ENCODE measurements at places on chromosomes 7 and 10.
A peak's percentile ranks its signal among the peaks of the same experiment; 100 is the strongest.

DNA sequence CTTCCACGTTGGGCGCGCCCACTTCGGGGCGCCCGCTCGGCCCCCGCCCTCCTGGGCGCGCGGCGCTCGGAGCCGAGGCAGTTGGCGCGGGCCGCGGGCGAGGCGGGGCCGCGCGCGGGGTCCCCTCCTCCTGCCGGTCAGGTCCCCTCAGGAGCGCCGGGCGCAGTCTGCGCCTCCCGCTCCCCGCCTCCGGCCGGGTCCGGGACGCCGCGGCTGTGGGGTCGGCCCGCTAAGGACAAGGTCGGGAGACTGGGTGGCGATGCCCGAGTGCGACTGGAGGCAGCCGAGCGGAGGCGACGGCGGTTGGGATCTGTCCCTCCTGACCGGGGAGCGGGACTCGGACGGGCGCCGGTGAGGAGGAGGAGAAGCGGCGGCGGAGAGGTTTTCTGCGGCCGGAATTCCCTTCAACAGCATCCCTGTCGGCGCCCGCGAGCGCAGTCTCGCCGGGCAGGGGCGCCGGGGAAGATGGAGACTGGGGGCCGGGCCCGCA is at the start of gene ATRNL1:
Gene ATRNL1 (plus strand): TSS at position 80 of the 490 bp plus-strand sequence. CDS start 386 bp downstream, at position 466.
- peak; percentile 91 for DNase-seq

DNA sequence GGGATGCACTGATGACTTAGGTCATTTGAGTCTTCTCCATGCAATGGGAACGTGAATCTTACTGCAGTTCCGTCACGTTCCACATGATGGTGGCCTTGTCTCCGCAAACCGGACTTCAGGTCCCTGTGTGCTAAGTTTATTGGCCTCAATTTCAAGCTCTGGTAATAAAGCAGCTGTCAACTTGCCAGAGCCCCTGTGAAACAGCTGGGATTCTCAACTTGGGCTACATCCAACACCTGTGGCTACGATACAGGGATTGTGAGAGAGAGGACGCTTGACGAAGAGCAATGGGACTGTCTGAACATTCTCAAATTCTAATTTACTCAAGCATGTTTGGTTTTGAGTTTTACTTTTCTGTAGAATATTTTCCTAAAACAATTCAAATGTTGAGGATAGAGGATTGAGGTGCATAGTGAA is 174.2 kb downstream of the PTN start:
- DNase-seq, result peak; percentile 34

GRCh38 chr10:62626817-62627216 is 177.7 kb upstream of the ADO start:
- no peak for DNase-seq

GRCh38 chr10:122239578-122240257 is 31.4 kb upstream of the BTBD16 start:
- DNase-seq, result no peak

- no peak for DNase-seq
These were observed 60.8 kb downstream of the PTTG1IP2 start for GRCh38 chr7:90530263-90530662.

DNA sequence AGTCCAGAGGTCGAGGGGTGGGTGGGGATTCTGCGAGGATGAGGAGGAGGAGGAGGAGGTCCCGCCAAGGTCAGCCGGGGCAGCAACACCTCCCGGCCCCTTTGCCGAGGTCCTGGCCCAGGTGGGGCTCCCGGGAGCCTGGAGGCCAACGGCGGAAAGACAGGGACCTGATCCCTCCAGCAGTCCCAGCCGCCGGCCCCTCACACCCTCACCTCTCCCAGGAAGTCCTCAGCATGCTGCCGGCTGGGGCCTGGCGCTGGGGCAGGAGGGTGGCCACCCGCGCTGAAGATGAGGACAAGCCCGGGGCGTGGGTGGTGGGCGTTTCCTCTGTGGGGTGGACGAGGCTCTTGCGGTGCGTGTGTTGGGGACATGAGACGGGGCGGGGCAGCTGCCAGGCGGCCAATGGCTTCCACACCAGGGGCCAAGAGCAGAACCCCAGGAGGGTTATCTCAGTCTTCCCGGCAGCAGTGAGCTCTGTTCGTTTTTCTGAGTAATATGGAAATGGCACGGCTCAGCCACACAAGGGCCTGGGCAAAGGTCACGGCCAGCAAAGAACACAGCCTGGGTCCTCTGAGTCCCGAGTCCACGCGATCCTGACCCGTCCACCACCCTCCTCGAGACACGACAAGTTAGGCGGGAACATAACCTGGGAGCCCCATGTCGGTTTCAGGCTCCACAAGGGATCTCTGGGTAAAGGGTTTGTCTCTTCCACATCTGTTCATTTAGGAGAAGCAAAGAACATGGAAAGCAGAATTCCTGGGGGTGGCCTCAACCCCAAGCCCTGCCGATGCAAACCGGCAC is 82.9 kb upstream of the PDGFA start:
- DNase-seq, result peak; percentile 49

GRCh38 chr7:2231992-2232765 is 566 bp downstream of the MAD1L1 start:
- DNase-seq, result peak; percentile 84

DNA sequence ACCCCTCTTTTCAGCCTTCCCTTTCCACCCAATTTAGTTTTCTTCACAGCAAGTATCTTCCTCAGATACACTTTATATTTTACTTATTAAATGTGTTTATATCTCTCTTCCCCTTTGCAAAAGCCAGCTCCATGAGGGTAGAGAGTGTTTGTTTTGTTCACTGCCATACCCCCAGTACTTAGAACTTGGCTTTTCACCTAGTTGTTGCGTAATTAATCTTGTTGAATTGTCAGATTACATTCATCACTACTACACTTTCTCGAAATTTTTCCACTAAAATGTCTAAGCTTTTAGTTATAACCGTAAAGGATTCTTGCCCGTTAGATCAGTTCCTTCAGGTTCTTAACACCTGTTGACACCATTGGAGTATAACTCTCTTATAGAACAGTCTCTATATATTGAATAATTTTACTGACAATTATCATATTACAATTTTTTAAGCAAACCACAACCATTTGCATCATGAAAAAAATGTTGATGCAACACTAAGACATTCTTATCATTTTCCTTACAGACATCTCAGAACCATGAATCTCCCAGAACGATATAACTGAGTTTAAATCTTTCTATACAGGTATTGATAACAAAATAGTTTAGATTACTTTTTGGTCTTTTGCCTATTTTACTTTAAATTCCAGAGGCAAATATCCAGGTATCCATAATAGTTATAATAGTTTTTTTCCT is 29.9 kb downstream of the VWDE start:
- no peak for DNase-seq

- no peak for DNase-seq
These were observed 207.4 kb downstream of the TMEM178B start for GRCh38 chr7:141281311-141281710.

DNA sequence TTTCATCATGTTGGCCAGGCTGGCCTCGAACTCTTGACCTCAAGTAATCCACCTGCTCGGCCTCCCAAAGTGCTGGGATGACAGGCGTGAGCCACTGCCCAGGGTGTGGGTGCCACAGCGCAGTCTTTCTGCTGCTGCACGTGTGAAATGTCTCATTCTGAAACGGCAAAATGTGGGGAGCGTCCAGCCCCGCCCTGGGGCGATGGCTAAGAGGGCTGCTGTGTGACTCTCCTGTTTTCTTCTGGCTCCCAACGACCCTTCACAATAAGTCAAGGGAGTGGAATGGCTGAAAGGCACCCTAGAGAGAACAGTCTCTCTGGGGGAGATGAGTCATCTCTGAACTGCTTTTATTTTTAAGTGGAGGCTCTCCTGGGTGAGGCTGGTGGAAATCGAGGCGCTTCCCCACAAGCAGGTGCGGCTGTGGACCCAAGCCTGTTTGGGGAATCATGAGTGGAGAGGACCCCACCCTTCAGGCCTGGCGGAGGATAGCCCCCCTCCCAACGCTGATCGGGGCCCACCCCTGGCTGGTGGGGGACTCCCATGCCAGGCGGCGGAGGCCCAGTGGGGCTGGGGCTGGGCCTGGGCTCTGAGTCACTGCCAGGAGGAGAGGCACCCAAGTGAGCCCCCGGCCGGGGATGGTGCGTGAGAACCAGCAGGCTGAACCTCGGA is 18.0 kb downstream of the ADAP1 start:
- DNase-seq, result no peak

DNA sequence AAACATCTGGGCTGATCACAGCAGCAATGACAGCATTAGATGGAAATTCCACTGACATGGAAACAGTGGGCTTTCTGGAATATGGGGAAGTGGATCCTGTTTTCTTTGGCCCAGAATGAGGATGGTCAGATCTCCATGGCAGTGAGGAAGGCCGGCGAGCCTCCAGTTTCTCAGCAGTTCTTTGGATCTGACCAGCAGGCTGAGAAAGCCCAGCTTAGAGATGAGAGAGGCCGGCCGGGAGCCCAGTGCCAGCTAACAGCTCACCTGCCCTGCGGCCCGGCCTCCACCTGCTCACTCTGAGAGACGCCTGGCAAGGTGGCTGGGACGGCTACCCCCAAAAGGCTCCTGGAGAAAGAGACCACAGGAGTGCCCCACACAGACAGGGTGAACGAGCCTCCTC is 24.2 kb downstream of the GPER1 start:
- DNase-seq, result no peak

DNA sequence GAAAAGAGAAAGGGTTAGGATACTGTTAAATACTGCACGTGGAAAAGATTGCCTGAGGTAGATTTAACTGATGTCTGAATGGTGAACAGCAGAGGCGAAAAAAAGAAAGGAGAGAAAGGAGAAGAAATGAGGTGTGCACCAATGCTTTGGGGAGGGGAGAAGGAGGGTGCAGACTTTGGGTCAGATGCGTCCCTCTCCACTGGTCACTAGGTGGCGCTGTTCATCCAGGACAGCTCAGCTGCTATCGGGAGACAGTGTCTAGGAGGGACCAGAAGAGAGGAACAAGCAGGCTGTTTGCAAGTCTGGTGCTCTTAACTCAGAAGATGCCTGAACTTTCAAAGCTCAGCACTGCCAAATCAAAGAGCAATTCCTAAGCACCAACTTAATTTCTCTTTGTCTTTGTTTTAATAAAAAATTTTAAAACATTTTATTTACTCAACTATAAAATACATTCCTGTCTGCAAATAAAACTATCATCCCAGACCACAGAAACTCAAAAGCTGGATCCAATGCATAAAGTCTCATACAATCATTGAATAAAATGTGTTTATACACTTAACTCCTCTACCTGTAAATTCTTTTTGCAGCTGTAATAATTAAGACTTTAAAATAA is 83.9 kb upstream of the PDLIM1 start:
- DNase-seq, result peak; percentile 26

DNA sequence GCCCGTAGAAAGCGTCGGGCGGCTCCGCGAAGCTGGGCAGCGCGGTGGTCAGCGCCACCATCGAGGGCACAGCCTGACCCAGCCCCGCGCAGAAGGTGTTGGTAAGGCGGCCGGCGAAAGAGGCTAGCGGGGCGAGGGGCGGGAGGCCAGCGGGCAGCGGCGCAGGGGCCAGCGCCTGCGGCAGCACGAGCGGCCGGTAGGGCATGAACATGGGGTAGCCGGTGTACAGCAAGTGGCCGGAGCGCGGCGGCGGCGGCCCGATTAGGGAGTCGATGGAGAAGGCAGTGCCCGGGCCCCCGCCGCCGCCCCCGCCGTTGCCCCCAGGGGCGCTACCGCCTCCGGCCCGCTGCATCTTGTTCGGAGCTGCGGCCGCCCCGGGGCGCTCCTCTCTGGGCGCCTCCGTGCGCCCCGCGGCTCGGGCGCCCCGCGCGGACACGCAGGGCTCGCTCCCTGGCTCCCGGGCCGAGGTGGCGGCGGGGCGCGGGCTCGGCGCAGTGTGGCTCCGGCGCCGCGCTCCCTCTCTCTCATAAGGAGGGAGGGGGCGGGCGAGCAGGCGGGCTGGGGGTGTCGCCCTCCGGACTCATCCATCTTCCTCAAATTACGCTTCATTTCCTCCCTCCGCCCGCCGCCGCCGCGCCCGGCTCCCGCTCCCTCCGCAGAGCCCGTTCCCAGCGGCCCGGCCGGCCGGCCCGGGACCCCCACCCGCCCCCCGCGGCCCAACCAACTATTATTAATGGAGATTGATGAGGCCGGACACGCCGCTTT is at the start of gene GBX1:
Gene GBX1 (minus strand): TSS at position 498 of the 765 bp plus-strand sequence. CDS start 146 bp downstream, at position 352.
- no peak for DNase-seq

- no peak for DNase-seq
These were observed 57.5 kb upstream of the SP4 start for GRCh38 chr7:21370283-21370982.

GRCh38 chr7:108424013-108424412 is 32.2 kb downstream of the NRCAM start:
- DNase-seq, result no peak

DNA sequence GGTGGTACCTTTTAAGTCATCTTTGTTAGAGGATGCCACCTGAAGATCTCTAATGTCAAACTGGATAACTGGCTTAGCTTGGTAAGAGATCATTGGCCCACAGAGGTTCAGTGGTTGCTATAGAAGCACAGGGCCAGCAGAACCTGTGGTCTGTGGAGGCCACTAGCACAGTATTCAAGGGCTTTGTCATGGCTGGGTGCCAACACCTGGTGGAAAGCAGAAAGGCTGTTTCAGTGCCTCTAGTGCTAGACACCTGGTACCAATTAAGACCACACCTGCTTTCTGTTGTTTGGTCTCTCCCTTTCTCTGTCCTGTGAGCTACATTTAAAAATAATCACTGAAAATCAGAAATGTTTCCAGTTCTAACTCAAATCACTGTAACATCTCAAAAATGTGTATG is 10.0 kb upstream of the PCGF5 start:
- no peak for DNase-seq

- peak; percentile 61 for DNase-seq
These were observed 142.5 kb upstream of the PPP2R2D start for GRCh38 chr10:131758062-131758938.

- peak; percentile 19 for DNase-seq
These were observed 60.4 kb downstream of the TCERG1L start for GRCh38 chr10:131251146-131251541.

DNA sequence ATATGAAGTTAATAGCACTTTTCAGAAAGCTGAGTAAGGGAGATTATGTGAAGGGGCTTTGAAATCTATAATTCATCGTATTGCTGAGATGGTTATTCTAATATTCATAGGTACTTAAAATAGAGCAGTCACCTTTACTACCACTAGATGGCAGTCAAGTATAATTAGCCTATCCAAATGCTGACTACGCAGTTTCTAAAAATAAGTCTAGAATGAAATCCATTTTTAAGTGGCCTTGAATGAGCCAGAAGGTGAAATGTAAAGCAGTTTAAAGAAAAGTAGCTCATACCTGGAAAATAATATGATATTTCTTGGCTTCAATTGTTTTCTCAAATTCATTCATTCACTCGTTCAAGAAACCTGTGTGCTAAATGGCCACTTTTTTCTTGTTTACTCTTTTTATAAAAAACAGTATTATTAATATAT is 1277.1 kb downstream of the GATA3 start:
- DNase-seq, result peak; percentile 17

- DNase-seq, result peak; percentile 78
These were observed 7.3 kb downstream of the MAFK start for GRCh38 chr7:1537535-1538412.

DNA sequence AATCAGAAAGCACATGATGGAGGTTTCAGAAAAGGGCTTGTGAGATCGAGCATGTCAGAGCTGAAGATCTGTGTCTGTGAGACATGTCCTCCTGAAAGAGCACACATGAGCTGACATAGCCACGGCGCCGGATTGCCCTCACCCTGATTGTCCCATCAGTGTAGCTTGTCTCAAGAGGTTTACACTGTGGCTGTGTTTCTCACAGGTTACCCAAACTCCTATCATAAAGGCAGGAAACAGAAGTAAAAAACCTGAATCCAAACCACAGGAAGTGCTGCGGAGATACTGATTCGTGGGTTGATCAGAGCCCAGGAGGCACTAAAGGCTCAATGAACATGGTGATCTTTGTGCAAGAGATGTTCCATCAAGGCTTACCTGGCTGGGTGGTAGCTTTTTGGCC is 3.9 kb upstream of the ATP6V0E2 start:
- DNase-seq, result no peak

- no peak for DNase-seq
These were observed 4.2 kb downstream of the CYP26A1 start for GRCh38 chr10:93077860-93078337.

Measured in right kidney (tissue), 9 donors.